Stimulated activated CD4-positive, alpha-beta T cell treated with anti-CD3 and anti-CD28 coated beads, Interleukin-1b, Interleukin-23, amount 100 ng/mL, for 1 hour (primary cell): ENCODE measurements at places on chromosomes 4 and X.

DNA sequence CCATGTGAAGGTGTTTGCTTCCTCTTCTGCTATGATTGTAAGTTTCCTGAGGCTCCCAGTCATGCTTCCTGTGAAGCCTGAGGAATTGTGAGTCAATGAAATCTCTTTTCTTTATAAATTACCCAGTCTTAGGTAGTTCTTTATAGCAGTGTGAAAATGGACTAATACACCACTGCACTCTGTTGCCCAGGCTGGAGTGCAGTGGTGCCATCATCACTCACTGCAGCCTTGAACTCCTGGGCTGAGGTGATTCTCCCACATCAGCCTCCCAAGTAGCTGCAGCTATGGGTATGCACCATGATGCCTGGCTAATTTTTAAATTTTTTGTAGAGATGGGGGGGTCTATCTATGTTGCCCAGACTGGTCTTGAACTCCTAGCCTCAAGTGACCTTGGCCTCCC lies 15.8 kb upstream of the IGFBP7 start:
- no peak for DNase-seq

DNA sequence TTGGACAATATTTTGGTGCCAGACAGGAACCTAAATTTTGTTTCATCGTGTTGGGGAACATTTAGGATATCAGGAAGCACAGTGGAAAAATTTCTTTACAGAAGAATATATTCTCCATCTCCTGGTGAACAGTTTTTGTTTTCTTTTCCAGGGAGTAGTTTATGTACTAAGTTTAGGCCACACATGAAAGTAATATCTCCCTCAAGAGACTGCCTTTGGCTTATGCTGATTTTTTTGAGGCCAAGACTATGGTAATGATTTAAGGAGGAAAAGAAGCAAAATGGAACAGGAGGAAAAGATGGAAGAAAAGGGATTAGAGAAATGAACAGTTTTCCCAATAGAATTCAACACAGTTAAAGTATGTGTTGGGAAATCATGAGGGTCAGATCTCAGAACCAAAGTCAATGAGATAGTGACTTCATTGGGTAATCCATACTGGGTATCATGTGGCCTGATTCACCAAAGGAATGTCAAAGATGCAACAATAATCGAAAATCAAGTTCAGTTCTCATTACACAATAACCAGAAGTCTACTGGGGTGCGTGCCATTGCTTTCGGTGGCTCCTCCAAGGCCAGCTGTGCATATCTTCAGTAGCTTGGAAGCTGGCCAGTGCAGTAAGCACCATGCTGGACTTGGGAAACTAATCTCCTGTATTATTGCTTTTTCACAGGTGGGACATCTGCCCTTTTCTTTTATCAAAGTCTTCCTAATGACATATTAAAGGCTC lies 234.8 kb downstream of the COL25A1 start:
- DNase-seq: no peak

DNA sequence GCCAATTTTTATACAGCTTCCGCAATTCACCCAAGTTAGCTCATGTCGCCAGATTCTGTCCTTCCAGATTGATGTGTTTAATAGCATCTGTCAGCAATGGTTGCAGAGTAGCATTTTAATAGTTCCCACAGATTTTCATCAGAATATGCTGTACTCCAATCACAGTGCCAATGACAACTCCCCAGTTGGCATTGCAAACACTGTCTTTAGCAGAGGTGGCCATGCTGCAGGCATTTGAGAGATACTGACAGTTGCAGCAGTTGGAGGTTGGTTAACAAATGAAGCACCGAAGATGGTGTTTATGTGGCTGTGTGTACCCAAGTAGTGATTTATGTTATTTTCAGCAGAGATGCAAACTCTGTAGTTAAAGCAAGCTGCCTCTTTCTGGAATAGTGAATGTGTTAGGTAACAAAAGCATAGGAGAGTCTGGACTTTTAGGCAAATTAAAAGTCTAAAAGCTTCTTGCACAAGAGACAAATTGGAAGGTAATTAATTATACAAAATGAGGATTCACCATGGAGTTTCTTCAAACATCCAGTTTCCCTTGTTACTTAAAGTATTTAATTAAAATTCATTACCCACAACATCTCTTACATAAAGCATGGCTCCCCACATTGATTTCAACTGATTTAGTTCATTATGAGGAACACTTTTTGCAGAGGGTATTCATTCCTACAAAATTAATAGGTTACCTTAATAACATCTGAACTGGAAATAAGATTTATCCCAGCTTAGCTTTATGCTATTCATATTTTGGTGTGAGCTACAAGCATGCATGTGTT lies 65.2 kb downstream of the PARM1 start:
- DNase-seq: no peak

DNA sequence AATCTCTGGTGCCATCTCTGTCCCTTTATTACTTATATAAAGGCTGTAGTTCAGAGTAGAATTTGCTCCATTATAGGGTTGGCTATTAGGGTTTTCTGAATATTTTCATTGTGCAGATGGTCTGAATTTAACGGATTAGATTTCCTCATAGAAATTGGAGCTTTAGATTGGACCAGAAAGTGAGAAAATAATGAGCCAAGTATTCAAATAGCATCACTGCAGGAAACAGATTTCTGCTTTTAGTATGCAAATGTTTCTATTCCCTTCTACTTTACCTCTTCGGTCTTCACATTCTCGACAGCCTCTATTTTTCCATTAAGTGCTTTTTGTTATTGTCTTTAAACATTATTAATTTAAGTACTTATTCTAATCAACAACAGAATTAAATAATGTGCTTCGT lies 55.4 kb downstream of the TRIM2 start:
- no peak for DNase-seq

DNA sequence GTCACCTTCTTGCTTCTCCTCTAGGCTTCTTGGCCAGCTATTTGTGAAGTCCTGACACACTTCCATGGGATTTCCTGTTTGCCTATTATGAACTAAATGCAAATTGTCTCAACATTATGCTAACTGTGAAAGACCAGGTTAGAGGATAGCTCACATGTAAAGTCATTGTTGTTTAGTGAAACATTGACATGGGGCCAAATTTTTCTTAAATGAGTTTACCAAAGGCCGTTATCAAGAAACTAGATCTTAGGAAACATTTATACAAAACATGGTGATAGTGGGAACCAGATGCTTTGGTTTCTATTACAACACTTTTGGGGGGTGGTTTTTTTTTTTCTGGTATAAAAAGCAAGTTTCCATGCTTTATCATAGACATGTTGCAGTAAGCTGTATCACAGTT lies 466.8 kb upstream of the FAM241A start:
- no peak for DNase-seq

DNA sequence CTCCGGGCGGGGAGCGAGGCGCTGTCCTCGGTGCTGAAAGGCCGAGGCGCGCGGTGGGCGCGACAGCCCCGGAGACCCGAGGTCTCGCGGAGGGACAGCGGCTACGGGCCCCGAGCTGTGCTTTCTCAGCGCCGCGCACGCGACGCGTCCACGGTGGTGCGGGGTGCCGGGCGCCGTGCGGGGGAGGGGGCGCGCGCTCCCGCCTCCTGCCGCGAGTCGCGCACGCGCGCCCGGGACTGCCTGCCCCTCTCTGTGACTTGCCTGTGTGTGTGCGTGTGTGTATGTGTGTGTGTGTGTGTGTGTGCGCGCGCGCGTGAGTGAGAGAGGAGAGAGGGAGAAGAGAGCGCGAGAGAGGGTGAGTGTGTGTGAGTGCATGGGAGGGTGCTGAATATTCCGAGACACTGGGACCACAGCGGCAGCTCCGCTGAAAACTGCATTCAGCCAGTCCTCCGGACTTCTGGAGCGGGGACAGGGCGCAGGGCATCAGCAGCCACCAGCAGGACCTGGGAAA lies at the start of gene GRIA2:
Gene GRIA2, plus strand, starts transcription at position 358 of the 511 bp plus-strand sequence. CDS start 315 bp downstream, outside the sequence.
- DNase-seq: no peak

- DNase-seq: no peak
Observed at GRCh38 chr4:2417226-2417764, 1.1 kb downstream of the ZFYVE28 start.

DNA sequence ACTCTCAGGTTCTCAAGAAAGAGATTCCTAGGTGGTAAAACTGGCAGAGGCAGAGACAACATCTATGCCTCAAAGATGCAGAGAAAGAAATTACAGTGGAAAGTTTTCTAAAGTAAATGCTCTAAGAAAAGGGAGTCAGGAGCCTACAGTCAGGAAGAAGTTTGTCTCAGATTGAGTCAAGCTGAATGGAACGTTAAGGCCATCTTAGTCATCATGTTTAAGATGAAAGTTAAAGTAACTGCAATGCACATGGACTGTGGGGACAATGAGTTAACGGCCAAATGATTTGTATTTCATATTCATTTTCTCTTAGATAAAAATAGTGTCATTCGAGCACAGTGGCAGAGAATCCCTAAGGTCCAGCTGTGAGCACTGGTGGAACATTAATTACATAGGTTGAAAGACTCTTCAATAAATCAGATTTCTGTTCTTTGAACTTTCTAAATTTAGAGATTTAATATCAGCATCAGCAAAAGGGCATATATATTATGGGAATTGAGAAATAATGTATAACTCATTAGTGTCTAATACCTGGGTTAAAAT lies 384.6 kb downstream of the DTHD1 start:
- no peak for DNase-seq

DNA sequence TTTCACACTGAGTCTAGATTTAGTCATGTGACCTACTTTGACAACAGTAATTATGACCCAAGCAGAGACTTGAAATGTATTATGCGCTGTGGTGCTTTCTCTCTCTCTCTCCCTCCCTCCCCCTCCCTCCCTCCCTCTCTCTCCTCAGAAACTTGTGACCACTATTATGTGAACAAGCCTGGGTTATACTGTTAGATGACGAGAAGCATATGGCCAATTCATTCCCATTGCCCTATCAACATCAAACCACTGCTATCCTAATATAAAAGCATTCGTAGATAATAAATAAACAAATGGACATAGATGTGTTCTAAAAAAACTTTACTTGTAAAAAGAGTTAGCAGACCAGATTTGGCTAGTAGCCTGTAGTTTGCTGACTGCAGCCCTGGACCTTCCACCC lies 18.2 kb downstream of the FTHL17 start:
- no peak for DNase-seq

GRCh38 chrX:2632533-2633504 lies 58.3 kb upstream of the CD99 start:
- DNase-seq: no peak

DNA sequence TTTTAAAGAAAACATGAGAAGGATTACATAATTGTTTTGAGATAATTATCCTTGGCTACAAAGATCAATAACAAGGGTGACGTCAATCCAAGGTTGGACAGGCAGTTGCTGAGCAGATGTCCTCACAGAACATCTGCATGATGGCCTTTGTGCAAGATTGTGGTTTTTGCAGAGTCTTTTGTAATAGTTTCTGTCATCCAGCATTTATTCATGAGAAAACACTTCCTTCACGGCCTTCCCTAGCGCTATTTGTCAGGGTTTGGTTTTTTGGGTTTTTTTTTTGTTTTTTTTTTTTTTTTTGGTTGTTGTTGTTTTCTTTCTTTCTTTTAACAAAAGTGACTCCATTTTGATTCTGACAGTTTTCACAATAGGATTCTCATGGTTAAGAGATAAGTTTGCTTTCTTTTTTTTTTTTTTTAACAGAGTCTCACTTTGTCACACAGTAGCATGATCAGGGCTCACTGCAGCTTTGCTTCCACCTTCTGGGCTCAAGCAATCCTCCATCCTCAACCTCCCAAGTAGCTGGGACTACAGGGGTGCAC lies 31.5 kb upstream of the ELF2 start:
- DNase-seq: no peak

- no peak for DNase-seq
Observed at GRCh38 chr4:119190354-119190753, 22.2 kb upstream of the USP53 start.

GRCh38 chr4:101101072-101101471 lies 246.3 kb downstream of the PPP3CA start:
- no peak for DNase-seq

- DNase-seq: no peak
Observed at GRCh38 chr4:109040441-109040840, 262.0 kb downstream of the COL25A1 start.

DNA sequence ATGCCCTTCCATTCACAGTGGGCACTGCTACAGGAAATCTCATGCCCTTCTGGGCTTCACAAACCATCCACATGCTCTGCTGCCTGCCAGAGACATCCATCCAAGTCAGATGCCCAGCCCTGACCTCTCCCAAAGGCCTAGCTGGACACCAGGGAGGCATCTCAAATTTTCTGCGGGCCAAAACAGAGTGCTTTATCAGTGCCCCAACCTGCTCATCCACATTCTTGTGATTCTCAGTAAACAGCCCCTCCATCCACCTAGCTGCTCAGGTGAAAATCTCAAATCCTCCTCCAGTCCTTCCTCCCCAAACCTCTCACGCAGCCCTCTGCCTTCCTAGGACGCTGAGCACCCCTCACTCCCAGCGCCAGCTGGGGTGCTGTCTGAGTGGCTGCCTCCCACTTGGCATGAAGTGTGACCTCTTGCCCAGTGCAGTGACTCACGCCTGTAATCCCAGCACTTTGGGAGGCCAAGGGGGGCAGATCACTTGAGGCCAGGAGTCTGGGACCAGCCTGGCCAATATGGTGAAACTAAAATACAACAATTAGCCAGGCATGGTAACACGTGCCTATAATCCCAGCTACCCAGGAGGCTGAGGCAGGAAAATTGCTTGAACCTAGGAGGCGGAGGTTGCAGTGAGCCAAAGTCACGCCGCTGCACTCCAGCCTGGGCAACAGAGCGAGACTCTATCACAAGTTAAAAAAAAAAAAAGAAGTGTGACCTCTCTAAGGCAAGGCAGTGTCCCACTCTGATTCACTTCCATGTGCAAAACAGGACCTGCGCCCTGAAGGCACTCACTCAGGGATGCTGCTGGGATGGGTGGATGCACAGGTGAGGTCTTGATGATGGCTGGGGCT lies 1.7 kb upstream of the AFAP1 start:
- no peak for DNase-seq

GRCh38 chr4:521636-522330 lies 22.8 kb downstream of the PIGG start:
- no peak for DNase-seq

DNA sequence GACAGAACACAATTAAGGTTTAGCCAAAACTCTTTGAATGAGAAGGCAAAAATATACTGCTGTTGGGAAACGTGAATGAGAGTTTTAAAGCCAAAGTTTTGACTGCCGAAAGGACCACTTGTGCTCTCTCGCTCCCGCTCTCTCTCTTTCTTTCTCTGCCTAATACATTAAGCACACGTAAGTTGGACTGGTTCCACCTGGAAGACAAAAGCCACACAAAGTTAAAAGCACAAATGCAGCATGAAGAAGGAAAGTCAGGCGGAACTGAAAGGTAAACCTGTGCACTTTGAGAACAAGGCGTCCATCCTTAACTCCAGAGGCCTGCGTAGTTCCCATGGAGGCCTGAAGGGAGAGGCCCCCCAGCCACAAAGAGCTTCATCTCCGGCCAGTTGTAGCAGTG lies 1.9 kb downstream of the DCAF12L2 start:
- no peak for DNase-seq

- no peak for DNase-seq
Observed at GRCh38 chr4:7280926-7281690, 88.8 kb downstream of the SORCS2 start.

DNA sequence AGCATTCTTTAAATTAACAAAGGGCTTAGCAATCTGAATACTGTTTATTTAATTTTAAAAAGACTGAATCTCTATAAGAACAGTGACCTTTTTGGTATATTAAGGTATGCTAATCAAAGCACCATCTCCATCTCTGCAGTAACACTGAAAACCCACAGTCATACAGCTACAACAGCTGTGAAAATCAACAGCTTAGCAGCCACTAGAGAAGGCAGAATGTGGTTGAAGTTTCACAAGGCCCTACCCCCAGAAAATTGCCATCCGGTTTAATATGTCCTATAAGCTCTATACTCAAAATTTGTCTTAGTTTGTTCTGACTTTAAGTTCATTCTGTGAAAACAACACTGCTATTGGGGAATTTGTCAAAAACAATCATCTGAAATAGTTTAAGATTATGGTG lies 128.7 kb downstream of the OPHN1 start:
- no peak for DNase-seq

GRCh38 chr4:135371137-135371536 lies 1169.5 kb upstream of the PABPC4L start:
- no peak for DNase-seq
